ENCODE measurements at places on chromosomes 1 and 21.

GRCh38 chr1:169514566-169515270 lies 29.0 kb upstream of the SLC19A2 start:
- no peak for DNase-seq

GRCh38 chr21:22258821-22259220 lies 1260.6 kb downstream of the NCAM2 start:
- no peak for DNase-seq

DNA sequence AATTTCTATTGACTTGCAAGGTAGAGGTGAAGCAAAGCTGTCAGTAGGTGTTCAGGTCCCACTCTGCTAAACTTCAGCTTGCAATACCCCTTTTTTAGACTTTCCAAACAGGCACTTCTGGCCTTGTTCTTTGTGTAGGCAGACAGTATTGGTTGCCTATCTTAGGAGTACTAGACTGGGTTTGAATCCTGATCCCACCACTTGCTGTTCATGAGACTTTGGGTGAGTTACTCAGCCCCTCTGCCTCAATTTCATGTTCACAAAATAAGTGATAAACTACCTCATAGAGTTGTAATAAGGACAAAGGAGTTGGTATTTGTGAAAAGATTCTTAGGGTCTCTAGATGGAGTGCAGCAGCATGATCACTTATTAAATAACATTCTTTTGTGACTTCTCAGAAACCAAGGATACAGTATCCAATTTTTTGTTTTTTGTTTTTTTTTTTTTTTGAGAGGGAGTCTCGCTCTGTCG lies 5.2 kb downstream of the RCC1 start:
- no peak for DNase-seq

DNA sequence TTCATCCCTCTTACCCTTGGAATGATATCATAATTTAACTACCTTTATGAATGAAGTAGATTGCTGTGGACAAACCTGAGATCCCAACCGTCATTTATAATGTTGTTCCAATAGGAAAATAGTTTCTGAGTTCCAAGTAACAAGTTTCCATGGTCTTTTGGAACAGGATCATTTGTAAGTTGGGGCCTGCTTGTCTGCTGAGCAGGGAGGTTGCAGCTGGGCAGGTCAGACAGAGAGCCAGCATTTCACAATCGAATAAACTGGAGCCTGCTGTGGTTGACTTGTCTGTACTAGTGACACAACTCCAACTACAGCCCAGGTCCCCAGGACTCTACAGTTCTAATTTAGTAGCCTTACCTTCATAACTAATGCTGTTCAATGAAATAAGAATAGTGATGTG lies 18.6 kb upstream of the RALGPS2 start:
- no peak for DNase-seq

DNA sequence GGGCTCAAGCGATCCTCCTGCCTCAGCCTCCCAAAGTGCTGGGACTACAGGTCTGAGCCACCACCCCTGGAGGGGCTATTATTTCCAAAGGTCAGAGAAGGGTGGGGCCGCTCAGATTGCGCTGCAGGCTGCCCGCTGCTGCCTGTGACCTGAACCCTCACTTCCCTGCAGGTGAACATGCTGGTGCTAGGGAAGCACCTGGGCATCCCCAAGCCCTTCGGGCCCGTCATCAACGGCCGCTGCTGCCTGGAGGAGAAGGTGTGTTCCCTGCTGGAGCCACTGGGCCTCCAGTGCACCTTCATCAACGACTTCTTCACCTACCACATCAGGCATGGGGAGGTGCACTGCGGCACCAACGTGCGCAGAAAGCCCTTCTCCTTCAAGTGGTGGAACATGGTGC lies 8.6 kb upstream of the PADI6 start:
- DNase-seq, result no peak

DNA sequence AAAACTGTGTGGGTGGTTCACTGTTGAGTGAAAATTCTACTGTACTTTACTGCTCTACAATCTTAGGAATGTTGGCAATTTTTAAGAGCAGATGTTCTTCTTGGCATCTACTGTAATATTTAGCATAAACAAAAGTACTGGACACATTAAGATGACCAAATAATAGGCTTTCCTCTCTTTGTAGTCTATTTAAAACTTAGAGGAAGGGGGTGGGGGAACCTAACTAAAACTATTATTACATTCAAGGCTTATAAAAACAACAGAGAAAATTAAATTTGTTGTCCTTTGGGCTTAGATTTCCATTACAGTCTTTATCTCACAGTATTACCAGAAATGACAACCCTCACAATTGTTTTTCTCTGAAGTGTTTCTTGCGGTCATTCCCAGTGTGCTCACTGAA lies 181.2 kb downstream of the PLPPR4 start:
- DNase-seq, result no peak

DNA sequence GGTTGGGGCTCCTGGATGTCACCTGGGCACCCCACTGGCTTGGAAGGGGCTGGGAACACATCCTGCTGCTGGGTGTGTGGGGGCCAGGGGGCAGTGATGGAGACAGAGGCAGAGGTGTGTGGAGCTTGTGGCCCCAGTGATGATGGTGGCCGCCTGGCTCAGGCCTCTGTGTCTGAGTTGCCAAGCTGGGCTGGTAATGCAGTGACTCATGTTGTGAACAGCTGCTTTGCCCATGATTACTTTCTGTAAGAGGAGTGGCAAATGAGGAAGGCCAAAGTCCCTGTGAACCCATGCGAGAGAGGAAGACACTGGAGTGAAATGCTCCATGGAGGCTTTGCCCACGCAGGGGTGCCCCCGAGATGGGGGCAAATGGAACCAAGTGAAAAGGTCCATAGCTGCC lies 86.8 kb downstream of the KCNJ6 start:
- no peak for DNase-seq

DNA sequence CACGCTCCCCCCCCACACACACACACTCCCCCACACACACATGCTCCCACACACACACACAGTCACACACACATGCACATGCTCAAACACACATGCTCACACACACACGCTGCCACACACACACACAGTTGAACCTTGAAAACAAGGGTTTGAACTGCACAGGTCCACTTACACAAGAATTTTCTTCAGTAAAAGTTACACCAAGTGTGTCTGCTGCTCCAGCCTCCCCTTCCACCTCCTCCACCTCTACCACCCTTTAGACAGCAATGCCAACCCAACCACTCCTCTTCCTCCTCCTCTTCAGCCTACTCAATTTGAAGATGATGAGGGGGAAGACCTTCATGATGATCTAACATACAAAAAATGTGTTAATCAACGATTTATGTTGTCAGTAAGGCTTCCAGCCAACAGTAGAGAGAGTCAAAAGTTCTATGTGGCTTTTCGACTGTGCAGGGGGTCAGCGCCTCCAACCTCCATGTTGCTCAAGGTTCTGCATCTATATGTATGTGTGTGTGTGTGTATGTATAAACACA lies 26.8 kb downstream of the HSF2BP start:
- DNase-seq, result no peak

DNA sequence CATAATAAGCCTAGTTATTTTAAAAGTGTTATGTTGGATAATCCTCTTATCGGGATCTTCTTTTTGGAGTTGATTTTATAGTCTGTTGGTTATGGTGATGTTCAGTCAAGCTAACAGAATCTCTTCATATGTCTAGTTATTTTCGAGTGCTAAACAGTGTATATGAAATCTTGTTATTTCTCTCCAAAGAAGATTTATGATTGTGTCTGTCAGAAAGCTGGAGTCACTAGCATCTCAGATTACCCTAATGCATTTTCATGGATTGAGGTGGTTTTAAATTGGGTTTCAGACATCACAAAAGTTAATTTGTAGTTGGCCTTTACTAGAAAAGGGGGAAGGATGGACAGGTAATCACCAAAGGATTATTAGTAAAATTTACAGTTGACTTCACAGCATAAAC lies 13.3 kb downstream of the MAEL start:
- no peak for DNase-seq

- no peak for DNase-seq
Observed at GRCh38 chr1:93617670-93618499, 63.8 kb downstream of the BCAR3 start.

GRCh38 chr1:84912726-84913554 lies 19.9 kb upstream of the LPAR3 start:
- no peak for DNase-seq

- no peak for DNase-seq
Observed at GRCh38 chr1:89812992-89813391, 7.8 kb upstream of the LRRC8D start.

DNA sequence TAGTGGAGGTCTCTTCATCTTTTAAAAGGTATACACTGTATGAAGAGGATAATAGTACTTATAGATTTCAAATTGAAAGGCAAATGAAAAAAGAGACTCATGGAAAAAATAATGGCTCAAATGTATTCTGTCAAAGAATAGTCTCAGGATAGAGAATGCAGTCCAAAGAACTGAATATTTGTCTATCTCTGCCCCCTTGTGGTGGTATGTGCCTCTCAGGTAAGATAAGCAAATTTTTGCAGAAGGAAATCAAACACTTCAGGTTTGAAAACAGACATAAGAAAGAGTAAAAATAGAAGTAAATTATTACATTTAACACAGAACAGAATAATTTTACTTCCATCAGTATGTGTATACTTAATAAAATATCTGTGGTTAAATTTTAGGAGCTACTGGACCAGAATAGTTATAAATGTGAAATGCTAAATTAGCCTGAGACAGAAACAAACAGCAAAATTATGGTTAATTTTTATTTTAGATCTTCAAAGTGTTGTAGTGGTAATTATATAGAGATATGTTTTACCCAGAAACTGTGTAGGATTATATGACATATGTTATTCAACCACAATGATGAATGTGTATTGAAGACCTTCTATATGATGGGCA lies 164.4 kb upstream of the PALMD start:
- DNase-seq, result no peak

GRCh38 chr1:91054780-91055481 lies 33.1 kb upstream of the ZNF644 start:
- no peak for DNase-seq

- no peak for DNase-seq
Observed at GRCh38 chr1:186930238-186930637, 101.5 kb downstream of the PLA2G4A start.

GRCh38 chr1:236009857-236010256 lies 55.0 kb downstream of the NID1 start:
- DNase-seq, result no peak

DNA sequence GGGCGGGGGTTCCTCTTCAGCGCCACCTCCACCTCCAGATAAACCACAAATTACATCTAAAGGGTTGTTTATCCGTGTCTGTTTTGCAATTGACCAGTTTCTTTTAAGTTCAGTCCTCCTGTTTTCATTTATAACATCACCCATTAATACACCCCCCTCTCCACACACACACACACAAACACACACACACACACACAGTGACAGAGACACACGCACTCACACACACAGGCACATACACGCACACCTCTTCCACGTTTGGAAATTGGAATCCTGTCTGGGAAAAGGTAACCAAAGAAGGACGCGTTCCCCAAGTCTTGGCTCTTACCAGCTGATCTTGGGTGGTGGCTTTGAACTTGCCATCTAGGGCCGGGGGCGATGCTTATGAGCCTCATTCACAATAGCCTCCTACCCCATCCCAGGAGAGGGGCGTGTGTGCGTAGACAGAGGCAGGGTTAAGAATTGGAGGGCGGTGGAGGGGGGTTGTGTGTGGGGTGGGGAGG lies 442 bp upstream of the CSMD2 start:
- no peak for DNase-seq

GRCh38 chr21:32559006-32559610 lies 26.2 kb downstream of the TCP10L start:
- no peak for DNase-seq

GRCh38 chr1:221515496-221515895 lies 226.4 kb downstream of the DUSP10 start:
- DNase-seq, result no peak

DNA sequence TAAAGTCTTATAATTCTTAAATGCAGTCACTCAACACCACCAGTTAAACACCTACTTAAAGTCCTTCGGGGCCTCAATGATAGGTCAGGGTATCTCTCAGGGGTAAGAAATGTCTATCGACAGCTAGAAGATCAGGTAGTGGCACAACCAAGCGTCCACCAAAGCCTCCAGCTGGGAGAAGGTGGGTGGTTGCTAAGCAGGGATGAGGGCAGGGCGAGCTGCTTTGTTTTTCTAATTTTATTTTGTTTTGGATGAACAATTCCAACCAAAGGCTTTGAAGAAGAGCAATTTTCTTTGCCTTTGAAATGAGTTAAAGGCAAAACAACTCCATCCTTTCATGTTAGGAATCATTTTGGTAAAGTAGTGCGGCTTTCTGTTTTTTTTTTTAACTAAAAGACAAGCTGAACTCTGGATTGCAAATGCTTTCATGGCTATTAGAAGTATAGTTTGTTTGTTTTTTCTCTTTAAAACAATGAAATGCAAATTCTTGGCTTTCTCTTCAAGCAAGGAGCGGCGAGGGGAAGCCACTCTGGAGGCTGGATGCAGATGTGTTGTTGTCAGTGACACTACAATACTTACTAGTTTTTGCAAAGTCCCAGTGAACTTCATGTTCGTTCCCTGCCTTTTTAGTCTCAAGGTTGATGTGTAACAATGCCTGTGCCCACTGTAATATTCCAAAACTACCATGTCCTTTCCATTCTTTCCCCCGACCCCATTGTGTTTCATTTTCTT lies 106.0 kb downstream of the MRPS6 start:
- DNase-seq, result no peak

DNA sequence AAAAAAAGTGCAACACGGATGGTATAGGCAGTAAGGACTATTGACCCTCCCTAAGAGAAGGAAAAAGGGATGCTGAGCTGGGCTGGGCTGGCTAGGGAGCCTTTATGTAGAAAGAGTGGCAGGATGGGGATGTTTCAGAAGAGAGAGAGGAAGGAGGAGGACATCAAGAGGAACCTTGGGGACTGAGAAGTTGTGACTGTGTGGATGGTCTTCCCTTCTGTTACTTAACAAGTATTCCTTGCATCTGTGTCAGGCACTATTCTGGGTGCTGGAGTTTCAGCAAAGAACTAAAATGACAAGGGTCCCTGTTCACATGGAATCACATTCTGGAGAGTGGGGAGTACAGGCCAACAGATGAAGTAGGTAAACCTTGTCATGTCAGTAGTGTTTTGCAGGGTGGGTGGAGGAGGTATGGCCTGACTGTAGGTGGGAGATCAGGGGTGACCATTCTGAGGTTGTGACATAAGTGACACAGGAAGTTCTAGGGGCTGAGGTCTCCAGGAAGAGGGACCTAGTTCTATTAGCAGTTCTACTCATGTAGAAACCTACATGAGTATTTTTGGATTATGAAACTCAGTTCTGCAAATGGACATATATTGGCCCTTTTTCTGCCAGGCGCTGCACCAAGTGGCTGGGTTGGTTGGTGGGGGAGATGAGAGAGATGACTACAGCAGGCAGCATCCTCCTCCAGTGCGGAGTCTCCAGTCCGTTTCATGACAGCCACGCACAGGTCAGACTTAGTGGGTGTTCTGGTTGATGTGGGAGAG lies 53.8 kb downstream of the PRDM2 start:
- DNase-seq, result no peak

- no peak for DNase-seq
Observed at GRCh38 chr1:153794624-153795329, 19.6 kb downstream of the SLC27A3 start.

GRCh38 chr1:204029016-204029415 lies 43.9 kb upstream of the SOX13 start:
- DNase-seq, result no peak

DNA sequence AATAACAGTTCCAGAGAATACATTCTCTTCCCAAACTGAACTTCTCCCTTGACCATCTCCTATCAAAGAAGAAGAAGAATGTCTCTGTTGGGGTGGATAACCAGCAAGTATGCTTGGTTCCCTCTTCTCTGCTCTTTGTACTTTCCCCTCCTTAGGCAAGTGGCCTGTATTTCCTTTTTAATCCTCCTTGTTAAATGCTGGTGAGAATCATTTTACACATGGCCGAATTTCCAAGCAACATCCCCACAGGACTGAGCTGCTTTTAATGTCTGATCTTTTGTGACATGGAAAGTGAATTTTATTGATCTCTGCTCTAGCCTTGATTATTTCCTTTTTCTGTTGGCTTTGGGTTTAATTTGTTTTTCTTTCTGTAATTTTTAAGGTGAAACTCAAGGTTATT lies 336.7 kb downstream of the DUSP10 start:
- no peak for DNase-seq
